ENCODE measurements at places on chromosomes 5 and 9.

GRCh38 chr5:95973793-95974325, 12.2 kb upstream of the ELL2 start:
- DNase-seq, result no peak

- no peak for DNase-seq
Observed at GRCh38 chr5:14039576-14039975, 95.1 kb upstream of the DNAH5 start.

DNA sequence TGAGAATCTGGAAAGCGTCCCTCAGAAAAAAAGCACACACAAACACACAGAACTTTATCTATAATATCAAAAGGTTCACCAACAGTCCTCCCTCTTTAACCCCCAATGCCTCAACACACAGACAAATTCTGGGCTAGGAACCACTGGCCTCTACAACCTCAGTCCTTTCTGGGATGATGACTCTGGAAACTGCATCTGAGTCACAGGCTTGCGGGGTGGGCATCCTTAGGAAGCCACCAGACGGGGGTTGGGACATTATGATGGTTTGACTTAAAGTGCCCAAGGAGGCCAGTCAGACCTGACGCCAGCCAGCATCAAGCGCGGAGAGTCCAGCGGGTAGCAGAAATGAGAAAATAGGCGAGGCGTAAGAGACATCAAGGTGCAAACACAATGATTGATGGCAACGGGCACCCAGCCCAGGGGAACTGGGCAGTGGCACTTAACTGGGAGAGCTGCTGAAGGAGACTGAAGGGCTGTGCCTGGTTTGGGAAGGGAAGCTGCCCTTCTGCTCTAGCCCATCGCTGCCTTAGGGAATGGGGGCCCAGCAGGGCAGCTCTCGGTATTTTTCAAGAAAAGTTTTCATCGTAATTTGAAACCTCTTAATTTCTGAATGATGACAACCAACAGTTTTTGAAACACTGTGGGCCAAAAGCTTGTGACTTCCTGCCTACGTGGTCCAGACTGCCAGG, 20.7 kb downstream of the SPRY4 start:
- no peak for DNase-seq

DNA sequence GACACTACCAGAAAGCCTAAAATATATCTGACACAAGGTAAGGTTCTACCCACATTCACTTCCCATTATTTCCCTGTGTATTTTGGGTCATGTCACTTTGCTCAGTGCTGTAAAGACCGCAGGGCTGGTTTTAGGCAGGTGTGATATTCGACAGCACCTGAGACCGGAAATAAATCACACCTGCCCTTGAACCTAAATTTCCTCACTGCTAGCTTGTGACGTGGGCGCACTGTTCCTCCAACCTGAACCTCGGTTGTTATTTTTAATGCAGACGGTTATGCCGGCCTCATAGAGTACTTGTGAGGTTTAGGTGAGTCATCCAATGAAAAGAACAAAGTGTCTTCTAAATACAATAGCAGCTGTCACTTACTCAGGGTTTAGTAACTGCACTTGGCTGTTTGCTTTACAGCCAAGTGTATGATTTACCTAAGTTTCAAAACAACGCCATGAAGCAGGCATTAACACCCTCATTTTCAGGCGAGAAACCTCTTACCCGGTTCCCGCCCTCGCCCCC, 20.7 kb upstream of the ZNF782 start:
- no peak for DNase-seq

DNA sequence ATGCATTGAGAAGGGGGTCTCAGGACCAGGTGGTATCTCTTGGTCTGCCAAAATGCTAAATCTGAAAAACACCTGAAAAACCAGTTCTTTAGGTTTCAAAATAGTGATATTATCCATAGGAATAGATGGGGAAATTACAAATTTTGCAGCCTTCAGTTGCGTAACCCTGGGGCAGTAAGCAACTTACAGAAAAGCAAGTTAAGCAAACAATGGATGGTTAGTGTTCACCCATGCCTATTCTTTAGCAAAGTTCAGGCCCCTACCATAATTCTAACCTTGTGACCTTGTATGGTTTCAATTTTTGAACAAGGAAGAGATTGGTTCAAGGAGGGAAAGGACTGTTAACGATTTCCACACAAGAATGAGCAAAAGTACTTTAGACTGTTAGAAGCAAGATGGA, 24.5 kb downstream of the GLRX start:
- no peak for DNase-seq

DNA sequence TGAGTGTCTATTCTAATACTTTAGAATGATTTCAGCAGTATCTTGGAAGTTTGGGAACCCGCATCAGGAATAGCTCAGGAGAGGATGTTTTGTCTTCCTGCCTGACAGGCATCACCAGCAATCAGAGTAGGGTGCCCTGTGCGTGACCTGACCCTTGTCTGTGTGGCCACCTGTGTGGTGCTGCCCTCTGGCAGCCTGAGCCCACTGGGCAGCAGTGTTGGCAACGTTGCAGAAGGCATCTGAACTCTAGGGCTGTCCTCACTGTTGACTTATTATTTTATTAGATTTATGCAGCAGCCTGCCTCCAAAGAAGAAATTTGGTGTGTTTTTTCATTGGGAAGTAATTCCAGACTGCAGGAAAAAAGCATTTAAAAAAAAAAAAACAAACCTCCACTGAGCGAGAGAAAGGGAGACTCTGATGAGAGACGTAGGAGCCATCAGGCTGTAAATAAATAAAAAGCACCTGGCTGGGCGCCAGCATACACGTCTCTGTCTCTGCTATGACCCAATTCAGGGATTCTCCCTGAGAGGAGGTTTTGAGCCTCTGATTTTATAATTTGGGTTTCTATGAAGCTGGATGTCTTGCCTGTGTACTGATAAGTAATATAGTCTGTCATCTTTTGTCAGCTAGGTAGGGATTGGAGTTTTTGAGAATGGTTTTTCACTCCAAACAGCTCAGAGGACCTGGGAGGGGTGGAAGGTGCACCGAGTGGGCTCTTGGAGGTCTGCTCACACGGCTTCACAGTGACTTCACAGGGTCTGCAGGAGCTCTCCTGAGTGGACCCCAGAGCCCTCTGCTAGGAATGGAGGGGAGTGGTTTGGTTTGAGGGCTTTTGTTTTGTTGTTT, 49.0 kb downstream of the FAM78A start:
- no peak for DNase-seq

DNA sequence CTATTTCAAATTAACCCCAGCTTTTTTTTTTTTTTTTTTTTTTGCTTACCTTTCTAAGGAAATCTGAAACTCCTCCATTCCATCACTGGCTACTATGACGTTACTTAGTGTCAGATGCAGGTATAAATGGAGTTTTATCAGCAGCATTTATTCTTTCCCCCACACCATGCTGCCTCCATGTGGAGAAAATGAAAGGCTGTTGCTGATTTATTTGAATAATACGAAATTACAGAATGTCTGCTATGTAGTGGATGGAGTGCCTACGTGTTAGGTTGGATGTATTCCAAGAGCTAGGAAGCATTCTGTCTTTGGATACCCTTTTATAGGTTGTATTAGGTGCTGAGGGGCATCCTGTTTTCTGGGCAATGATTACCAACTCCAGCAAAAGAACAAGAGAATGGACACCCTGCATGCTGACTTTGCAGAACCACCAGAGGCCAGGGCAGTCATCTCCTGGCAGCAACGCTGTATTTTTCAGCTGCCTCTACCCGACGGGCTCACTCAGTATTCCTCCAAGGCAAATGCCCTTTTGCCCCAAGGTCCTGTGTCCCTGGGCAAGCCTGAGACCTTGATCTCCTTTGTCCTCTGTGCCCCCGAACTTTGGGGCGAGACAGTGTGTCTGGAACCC, 199.5 kb downstream of the ALDH1A1 start:
- no peak for DNase-seq

DNA sequence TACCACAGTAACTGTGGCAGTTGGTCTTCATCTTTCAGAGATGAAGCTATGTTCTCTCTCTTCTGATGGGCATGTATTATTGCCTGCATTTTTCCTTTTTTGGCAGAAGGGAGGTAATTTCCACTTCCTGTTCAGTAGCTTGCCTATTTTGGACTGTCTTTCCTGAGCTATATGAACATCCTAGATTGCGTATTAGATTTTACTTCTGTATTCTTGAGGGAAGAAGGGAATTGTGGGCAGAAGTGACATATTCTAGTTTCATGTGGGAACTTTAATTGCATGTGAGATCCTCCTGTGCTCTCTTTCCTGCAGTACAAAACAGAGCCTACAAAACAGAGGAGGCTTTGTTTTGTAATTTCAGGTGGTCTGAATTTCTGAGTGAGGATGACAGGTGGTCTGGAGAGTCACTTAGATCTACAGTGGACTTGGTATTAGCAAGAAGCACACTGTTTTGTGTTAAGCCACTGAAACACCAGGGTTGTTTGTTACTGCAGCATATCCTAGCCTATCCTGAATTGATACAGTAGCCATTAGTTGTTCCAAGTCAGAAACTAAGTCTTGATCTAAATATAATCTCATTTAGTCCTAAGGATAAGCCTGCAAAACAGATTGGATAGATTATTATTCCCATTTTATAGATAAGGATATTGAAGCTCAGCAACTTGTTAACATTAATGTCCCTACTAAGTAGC, 68.1 kb downstream of the AOPEP start:
- DNase-seq, result no peak

- DNase-seq, result no peak
Observed at GRCh38 chr9:16221822-16222547, 648.5 kb downstream of the BNC2 start.

GRCh38 chr9:78356634-78357033, 59.7 kb downstream of the PSAT1 start:
- DNase-seq, result no peak

DNA sequence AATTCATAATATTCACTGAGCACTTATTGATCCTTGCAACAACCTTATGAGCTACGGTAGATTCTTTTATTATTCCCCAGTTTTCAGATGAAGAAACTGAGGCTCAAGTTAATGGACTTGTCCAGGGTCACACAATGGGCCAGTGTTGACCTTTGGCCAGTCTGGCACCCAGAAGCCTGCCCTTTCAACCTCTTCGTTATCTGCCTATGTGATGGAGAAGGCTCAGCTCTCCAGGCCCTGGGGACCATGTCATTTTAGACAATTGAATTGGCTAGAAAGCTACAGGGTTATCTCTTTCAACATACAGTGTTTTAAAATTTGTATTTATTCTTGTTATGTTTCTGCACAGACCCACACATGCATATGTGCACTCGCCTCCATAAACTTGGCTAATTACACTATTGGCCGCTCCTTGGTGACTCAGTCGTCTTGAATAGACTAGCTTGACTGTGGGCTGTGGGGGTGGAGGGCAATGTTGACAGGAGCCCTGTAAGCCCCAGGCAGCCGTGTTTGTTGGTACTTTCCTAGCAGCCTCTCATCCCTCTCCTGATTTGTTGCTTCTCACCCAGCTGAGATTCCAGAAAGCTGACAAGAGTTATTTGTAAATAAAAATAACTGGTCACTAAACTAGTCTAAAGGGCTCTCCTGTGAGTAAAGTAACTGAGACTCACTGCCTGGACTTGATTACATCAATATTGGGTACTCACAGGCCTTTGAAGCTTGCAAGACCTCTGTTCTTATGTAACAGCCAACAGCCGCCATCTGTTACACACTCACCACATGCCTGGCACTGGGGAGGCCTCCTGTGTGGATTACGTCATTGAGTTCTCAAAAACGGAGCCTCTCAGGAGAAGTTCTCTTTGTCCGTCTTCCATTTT, 8.5 kb upstream of the ANGPTL2 start:
- no peak for DNase-seq

DNA sequence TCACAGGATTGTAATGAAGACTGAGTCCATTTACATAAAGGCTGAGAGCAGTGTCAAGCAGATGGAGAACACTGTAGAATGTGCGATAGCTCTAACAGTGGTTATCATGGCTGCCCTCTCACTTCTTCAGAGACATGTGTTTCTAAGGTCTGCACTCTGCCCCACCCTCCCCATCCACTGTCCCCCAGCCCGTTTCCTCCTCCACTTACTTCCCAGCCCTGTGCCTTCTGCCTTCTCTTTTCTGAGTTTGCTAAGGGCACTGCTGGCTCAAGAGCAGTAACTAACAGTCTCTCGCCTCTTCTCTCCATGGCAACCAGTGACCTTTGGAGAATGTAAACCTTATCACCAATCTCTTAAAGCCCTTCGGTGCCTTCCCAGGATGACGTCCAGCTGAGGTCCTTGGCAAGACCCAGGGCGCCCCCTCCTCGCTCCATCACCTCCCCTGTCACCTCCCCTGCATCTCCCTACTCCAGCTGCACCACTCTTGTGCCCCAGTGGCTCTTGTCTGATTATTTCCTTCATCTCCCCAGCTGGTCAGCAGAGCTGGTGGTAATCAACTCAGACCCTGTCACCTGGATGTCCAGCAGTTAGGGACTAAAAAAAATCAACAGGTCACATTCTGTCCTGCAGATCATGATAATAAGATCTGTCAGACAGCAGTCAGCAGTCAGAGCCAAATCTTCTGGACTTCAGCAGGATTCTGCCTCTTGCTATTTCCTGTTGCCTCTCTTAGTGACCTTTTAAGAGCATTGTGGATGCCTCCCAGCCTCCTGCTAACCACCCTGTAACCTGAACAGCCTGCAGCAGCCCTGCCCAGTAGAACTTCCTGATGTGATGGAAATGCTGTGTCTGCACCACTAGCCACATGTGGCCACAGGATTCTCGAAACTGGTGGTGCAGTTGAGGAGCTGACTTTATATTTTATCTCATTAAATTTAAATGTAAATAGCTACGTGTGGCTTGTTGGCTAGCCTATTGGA, 9.0 kb downstream of the FXN start:
- DNase-seq, result no peak

GRCh38 chr9:125153712-125154367, 10.5 kb upstream of the SCAI start:
- DNase-seq, result no peak

DNA sequence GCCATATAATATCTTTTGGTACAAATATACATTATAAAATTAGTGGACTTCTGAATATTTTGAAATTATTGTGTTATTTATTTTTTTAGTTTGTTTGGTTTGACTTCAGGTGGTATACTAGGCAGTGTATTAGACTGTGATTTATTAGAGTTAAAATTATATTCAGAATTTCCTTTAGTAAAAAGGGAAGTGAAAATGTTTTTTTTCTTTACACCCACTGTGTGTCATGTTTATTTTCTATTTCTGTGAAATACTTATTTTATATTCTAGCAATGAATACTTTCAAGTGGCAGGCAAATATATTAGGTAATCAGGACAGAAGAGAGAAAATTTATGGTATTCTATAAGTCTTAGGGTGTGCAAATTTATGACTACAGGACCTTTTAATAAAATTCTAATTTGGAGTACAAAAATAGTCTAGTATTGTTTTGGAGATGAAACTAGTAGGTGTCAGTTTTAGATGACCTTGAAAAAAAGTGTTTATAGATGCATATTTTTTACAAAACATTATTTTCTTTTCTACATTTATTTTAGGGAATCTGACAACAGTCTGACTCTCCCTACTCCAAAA, 8.8 kb downstream of the CSNK1G3 start:
- no peak for DNase-seq

Data from stimulated activated CD8-positive, alpha-beta memory T cell treated with anti-CD3 and anti-CD28 coated beads, Interleukin-4, amount 100 ng/mL, for 4 hours (primary cell).